Stimulated activated CD8-positive, alpha-beta memory T cell treated with anti-CD3 and anti-CD28 coated beads, Interleukin-15, amount 100 ng/mL, for 4 hours (primary cell): ENCODE measurements at places on chromosomes 1 and 21.

DNA sequence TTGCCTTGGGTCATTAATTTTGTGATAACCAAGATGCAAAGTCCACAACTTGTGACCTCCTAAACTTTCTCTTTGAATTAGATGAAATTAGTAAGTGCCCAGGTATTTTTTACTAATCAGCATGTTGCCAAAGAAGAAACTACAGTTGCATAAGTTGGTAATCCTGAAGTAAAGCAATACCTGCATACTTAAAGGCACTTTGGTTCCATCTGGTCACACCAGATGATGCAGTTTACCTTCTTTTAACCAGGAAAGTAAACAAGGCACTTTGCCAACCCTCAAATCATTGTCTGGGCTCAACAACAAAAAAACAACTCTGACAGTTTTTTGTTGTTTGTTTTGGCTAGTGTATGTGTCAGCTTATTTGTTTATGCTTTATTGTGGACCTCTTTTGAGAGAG is 55.5 kb upstream of the DYNLT5 start:
- no peak for DNase-seq

- no peak for DNase-seq
These were observed 850.2 kb upstream of the ADAMTS5 start for GRCh38 chr21:27817074-27817473.

- DNase-seq: no peak
These were observed 31.0 kb downstream of the ZNF691 start for GRCh38 chr1:42877380-42877779.

DNA sequence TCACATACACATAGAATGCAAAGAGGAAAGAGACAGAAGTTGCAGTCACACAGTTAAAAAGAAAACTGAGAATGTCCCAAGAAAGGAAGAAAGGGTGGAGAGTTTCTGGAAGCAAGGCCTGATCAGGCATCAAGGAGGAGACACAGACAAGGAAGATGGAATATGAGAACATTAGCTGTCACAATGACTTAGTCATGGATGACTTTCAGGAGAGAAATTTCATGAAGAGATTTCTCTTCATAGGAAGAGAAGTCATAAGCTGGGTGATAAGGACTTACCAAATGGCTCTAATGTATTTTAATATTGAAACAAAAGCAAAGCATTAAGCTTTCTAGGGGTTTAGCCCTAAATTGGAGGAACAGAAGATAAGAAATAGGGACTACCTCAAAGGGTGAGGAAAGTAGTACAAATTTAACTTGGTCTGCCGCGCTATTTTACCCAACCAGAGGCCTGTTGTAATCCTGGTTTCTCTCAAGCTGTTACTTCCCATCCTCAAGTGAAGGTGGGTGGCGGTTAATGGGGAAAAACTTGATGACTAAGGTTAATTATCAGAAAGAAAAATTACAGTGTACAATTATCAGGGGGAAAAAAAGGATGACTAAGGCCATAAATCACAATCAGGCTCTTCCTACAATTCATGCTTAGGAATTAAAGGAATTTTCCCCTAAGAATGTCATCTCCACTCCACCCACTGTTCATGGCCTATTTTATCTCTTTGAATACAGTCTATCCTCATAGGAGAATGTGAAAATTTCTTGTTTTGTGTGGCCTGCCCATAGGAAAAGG is 93.9 kb upstream of the ADGRL2 start:
- DNase-seq: no peak

DNA sequence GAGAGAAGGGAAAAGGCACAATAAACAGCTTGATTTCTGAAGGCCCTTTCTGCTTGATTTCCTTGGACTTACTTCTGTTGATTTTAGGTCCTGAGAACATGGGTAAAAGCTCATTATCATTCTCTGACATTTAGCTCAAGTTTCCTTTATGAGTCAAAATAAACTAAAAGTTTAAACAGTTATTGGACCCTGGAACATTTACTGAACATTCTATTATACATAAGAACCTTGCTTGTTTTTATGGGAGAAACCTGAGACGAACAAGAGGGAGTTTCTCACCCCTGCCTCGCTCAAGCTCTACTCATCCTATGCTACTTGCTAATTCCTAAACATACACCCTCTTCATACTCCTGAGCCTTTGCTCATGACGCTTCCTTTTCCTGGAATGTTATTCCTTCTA is 538.3 kb upstream of the PKN2 start:
- no peak for DNase-seq

GRCh38 chr1:173507205-173507846 is 30.2 kb downstream of the PRDX6 start:
- DNase-seq: no peak

DNA sequence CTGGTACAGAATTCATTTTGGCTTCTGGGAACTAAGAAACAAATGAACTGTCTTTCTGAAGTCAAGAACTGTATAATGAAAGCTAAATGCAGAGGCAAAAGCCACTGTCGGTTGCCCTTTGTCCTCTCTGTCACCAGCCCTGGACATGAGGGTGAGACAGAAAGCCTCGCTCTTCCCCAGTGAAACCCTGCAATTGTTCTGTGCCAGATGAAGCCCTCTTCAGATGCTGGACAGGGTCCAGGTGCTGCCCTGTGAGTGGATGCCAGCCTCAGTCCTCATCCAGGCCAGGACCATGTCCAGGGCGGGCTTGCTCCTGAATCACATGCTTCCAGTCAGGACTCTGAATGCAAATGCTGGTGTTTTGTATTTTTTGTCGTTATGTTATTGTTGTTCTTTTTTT is 138.7 kb downstream of the RUNX1 start:
- no peak for DNase-seq

GRCh38 chr21:27555996-27556395 is 589.1 kb upstream of the ADAMTS5 start:
- DNase-seq: no peak

GRCh38 chr1:58979086-58979485 is 195.2 kb upstream of the JUN start:
- no peak for DNase-seq

- no peak for DNase-seq
These were observed 23.8 kb downstream of the AGT start for GRCh38 chr1:230690101-230690500.

- no peak for DNase-seq
These were observed 47.6 kb upstream of the GJA5 start for GRCh38 chr1:147808025-147808424.

DNA sequence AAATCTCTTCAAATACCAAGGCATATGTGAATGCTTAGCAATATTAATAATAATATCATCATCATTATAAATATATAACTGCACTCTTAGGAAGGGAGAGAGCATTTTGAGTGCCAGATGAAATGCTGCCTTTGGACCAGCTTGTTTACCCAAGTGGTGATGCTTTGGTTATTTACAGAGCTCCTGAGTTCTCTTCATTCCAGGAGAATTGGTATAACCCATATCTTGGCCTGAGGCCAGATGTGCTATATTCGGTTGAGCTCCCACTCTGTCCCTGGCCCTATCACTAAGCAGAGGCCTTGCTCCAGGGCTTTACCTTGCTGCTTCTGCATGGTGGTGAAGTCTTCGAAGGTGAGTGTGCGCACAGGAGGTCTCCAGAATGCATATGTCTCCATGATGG is 89.4 kb downstream of the TBX15 start:
- no peak for DNase-seq

GRCh38 chr1:230917284-230918135 is 49.2 kb upstream of the C1orf198 start:
- DNase-seq: peak; percentile 54

DNA sequence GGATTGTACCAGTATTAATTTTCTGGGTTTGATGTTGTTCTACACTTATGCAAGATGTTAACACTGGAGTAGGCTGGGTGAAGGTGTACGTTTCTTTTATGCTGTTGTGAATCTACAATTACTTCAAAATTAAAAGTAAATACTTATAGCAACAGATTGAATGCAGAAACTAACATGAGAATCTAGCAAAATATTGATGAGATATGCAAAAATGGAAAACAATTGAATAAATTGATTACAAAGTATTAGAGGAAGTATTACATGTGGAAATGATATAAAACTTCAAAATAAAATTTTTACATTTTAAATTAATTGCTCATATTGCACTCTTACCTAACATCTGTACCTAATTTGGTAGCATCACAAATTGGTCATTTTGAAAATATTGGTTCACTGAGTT is 5.7 kb upstream of the SPRR3 start:
- no peak for DNase-seq

- DNase-seq: no peak
These were observed 54.6 kb downstream of the SLC35F3 start for GRCh38 chr1:233959102-233959501.

- DNase-seq: no peak
These were observed 235.4 kb downstream of the CENPF start for GRCh38 chr1:214838351-214838750.
